CD4-positive, alpha-beta T cell treated with Interleukin-4 for 4 hours (primary cell): ENCODE measurements at places on chromosomes 1 and 21.
A peak's percentile ranks its signal among the peaks of the same experiment; 100 is the strongest.

DNA sequence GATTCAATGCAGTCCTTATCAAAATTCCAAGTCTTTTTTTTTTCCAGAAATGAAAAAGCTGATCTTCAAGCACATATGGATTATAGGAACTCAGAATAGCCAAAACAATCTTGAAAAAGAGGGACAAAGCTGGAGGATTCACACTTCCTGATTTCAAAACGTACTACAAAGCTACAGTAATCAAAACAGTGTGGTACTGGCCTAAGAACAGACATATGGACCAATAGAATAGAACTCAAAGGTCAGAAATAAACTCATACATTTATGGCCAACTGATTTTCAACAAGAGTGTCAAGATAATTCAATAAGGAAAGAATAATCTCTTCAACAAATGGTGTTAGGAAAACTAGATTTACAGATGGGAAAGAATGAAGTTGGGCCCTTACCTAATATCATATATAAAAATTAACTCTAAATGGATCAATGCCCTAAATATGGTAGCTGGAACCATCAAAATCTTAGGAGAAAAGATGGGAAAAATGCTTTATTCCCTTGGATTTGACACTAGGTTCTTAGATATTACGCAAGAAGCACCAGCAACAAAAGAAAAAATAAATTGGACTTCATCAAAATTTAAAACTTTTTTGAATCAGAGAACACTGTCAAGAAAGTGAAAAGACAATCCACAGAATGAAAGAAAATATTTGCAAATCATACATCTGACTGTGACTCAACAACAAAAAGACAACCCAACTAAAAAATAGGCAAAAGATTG lies 4.0 kb upstream of the KRTAP10-12 start:
- no peak for DNase-seq

- DNase-seq, result peak; percentile 44
Observed at GRCh38 chr1:184953600-184954219, 20.6 kb downstream of the NIBAN1 start.

DNA sequence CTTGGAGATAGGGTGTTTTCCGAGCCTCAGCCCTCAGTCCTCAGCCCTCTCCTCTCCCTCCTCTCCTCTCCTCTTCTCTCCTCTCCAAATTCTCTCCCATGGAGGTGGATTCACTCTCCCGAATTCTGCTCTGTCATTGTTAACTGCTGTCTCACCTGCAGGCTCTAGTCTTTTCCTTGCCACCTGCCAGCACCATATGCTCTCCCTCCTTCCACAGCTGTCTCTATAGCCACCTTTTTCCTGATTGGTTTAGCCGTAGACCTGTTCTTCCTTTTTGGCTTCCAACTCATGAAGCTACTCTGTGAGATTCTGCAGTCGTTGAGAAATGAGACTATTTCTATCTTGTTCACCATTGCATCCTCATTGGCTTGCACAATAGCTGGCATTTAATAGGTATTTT lies 19.7 kb downstream of the COG2 start:
- DNase-seq, result no peak

DNA sequence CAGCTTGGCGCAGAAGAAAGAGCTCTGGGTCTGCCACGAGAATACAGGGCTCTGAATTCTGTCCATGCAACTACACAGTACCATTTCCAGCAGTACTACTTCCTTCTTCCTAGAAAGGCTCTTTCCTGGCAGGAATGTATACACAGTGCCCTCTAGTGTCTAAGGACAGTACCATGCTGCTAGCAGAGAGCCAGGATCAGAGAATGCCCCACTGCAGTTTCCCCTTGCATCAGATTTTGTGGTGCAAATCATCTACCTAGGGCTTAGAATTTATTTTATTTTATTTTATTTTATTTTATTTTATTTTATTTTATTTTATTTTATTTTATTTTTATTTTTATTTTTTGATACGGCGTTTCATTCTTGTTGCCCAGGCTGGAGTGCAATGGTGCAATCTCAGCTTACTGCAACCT lies 50.8 kb downstream of the PAX7 start:
- peak; percentile 14 for DNase-seq

DNA sequence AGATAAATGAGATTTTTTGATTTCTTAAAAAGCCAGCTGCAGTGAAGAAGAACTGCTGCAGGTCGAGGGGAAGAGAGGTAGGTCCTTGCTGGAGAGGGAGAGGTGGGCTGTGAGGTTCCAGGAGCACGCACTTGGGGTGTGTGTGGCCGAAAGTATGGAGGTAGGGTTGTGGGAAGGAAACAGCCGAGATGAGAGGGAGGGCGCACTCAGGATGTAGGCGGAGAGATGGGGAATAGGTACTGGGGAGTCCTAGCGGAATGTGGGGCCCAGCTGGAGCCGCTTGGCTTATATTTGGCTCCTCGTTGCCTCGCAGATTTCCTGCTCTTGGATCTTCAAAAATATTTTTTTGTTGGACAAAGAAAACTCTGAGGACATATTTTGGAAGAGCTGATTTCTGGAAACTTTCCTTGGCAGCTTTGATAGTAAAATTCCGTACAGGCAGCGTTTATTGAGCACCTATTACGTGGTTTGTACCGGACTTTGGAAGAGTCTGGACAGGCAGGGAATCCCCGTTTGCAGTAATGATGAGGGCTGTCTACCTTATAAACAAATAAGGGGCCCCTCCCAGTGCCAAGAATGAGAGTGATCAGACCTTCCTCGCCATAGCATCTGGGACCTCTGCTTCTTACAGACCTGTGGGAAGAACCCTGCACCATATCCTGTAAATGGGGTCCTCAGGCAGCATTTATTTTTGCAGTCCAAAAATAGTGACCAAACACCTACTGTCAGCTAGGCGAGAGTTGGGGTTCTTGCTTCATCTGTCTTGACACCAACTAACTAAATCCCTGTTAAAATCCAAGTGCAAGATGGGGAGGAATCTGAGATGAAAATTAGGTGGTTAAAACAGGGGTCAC lies 1.5 kb downstream of the LRRC8D start:
- no peak for DNase-seq

DNA sequence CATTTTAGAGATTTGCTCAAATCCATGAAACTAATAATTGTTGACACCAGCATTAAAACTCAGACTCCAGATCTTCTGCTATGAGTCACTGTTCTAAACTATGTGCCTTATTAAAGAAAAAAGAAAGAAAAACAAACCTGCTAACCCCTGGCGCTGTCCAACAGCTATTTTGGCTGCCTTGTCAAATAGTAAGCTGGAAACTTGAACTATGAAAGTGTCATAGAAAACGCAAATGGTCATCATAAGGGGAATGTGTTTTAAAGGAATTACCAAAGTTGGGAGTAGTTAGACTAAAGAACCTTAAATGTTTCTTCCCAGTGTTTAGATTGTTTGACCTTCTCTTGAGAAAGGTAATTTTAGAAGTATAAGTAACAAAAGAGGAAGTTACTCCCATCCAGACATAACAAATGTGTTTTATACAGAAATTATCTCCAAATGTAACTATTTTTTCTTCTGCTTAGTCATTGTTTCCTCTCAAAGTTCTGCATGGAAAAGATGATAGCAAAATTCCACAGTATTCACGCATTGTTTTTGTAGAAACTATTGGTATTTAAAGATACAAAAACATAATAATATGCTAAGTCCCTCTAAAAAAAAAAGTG lies 272.4 kb downstream of the TPR start:
- DNase-seq, result no peak
